ENCODE measurements at places on chromosomes 4 and X.
A peak's percentile ranks its signal among the peaks of the same experiment; 100 is the strongest.

DNA sequence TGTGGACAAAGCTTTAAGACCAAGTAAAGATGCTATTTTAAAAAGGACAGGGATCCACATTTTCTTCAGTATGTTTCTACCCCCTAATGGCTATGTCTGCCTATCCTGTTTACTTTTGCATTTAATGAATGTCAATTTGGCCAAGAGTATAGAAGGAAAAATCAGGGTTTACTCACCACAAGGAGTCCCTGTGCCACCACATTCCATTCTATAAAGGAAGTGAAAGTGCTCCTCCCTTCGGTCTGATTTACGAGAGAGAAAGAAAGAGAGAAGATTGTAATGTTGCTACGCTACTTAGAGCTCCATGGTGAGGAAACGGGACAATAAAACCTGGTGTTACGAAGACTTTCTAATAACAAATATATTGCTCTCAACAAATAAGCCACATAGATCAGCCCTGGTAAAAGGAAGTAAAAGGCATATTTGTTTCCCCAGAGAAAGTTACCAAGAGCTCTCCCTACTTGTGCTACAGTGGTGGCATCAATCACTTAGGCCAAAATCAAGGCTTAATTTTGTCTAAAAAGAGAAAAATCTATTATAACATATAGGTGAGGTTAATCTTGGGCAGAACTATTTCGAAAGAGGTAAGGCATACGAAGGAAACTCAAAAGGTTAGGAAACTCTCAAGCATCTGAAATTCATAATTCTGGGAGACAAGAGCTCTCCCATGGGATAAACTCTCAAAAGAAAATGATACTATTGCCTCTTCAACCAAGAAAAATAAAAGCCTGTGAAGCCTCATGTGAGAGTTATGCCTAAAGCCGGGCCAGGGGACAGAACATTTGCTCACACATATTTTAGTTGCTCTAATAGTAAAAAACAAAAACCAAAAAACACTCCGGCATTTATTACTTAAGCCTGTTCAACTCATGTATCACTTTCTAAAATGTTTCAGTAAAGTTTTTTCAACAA is 29.5 kb downstream of the TAPT1 start:
- DNase-seq = no peak

DNA sequence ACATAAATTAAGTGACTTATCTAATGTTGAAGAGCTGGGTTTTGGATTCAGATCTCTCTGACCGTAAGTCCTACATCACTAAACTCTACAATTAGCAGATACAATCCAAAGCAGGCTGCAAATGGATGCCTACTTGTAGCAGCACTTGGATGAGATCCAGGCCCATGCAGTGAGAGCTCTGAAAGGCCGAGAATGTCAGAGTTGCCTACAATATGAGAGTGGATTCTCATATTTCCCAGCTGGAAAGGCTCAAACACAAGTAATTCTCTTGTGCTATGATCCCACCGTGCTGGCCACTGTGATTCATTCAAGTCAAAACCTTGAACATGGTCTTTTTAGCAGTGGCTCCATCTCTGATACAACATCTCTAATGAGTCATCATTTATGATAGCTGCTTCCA is 125.4 kb upstream of the CHRDL1 start:
- no peak for DNase-seq

DNA sequence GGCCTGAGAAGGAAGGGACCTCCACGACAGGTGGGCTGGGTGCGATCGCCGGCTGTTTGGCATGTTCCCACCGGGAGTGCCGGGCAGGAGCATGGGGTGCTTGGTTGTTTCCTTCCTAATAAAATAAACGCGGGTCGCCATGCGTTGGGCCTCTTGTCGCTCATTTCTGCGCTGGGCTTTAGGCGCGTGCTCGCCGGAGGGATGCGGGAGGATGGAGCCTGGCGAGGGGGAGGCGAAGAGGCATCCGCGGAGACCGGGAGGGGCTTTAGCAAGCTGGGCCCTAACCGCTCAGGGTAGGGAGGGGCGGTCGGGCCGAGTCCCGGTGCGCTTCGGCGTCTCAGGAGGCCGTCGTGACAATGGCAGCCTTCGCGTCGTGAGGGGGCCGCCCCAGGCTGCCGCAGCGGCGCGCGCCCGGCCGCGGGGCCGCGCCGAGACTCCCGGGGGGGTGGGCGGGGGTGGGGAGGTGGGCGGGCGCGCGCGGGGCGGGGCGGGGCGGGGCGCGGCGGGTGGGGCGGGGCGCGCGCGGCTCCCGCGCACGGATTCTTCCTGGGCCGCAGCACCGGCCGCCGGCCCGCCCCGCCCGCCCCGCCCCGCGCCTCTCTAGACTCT is 476 bp upstream of the GDI1 start:
- peak; percentile 67 for DNase-seq

- DNase-seq = no peak
Observed at GRCh38 chrX:115622534-115622933, 61.6 kb downstream of the PLS3 start.

DNA sequence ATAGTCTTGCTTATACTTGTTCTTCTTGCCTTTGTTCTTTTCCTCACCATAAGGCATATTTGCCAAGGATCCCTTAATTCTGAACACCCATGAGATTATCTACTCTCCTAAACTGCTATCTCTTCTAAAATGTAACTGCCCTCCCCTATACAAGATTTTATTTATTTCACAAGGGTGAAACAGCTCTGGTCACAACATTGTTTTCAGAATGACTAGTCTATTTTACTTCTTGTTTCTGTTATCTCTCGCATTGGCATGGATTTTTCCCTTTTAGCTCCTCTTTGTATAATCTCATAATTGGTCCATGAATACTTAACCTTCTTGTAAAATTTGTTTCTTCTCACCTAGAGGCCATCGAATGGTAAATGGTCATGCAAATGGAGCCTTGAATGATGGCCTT is 17.2 kb upstream of the COL25A1 start:
- DNase-seq = no peak

- DNase-seq = peak; percentile 48
Observed at GRCh38 chr4:8414377-8414776, 26.1 kb downstream of the ACOX3 start.

- no peak for DNase-seq
Observed at GRCh38 chr4:74375824-74376426, 11.0 kb downstream of the EREG start.

GRCh38 chr4:55251342-55251741 is 94.7 kb upstream of the SRD5A3 start:
- no peak for DNase-seq

DNA sequence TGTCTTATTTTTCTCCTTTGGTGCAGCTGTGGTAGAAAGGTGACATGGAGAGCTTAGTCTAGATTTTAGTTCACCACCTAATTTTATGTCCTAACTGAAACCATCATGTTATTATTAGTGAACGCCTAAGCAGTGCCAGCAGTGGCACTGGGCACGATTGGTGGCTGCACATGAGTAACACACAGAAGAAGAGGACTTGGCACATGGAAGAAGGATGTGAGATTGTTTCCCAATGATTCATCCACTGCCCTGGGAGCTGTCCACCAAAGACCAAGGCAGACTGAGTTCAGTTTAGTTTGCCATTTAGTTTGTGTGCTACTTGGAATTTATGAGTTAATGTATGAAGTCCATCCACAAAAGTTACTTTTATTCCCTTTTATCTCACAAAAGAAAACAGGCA is 68.1 kb upstream of the NAP1L5 start:
- no peak for DNase-seq

Measured in activated T-cell treated with anti-CD3 and anti-CD28 coated beads, Interleukin-2, amount 50 U/mL, for 1 hour (primary cell).